ENCODE measurements at places on chromosomes 1 and 21.

DNA sequence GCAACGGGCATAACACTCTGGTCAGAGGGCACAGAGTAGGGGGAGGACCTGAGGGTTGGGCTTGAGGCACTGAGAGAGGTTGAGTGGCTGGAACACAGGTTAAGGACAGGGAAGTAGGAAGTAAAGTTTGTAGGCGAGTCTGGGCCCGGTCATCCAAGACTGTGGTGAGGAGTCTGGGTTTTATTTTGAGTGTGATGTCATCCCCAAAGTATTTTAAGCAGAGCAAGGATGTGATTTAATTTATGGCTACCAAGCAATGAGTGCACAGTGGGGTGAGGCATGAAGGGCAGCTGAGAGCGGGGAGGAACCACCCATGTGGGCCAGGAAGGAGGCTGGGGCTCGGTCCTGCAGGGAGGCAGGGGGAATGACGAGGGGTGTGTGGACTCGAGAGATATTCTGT, 11.2 kb upstream of the VWA5B1 start:
- no peak for DNase-seq

DNA sequence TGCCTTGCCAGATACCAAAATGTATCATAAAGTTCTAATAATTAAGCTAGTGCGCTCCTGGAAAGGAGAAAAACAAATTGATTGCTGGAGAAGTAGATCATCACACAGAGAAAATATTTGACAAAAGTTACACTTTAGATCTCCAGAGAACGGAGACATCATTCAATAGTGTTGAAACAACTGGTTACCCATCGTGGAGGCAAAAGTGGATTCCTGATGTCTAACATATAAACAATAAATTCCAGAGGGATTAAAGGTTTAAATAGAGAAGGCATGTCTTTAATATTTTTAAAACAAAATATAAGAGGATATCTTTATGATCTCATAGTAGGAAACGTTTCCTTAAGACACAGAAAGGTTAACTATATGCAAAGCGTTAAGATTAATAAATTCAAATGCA, 41.0 kb downstream of the NRIP1 start:
- no peak for DNase-seq

DNA sequence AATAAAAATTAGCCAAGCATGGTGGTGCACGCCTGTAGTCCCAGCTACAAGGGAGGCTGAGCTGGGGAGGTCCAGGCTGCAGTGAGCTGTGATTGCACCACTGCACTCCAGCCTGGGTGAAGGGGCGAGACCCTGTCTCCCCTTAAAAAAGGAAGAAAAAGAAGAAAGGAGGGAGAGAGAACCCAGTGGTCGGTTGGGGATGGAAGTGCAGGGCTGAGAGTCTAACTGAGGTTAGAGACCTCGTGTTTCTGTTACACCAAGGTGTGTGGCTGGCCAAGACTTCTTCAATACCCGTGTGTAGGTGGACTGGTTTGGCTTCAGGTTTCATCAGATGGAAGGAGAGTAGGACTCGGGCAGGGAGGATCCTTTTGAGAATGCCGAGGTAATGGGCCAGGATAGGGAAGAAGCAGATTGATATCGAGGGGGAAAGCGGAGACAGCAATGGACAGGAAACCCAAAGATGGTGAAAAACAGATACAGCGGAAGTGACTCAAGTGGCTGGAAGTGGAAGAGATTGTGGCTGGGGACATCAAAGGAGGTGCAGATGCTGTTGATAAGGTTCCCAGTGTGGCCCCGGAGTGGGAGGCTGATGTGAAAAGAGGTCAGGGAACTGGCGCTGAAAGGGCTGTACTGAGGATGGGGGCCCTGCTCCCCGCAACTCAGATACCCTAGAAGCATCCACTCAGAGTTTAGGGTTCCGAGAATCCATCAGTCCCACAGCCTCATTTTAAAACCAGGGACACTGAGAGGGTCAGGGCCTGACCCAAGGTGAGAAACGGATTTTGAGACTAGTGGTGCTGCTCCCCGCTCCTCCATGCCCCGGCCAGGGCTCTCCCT, 681 bp upstream of the UBXN10 start:
- DNase-seq = no peak

- no peak for DNase-seq
These were observed 82.0 kb upstream of the GCLM start for GRCh38 chr1:93991271-93991670.

- no peak for DNase-seq
These were observed 29.9 kb downstream of the TP53BP2 start for GRCh38 chr1:223815865-223816264.

- DNase-seq = no peak
These were observed 6.1 kb downstream of the PLPP3 start for GRCh38 chr1:56573311-56573710.

- no peak for DNase-seq
These were observed 27.7 kb upstream of the AJAP1 start for GRCh38 chr1:4626560-4627319.

- DNase-seq = no peak
These were observed 7.7 kb downstream of the ARHGEF2 start for GRCh38 chr1:155970531-155971167.

DNA sequence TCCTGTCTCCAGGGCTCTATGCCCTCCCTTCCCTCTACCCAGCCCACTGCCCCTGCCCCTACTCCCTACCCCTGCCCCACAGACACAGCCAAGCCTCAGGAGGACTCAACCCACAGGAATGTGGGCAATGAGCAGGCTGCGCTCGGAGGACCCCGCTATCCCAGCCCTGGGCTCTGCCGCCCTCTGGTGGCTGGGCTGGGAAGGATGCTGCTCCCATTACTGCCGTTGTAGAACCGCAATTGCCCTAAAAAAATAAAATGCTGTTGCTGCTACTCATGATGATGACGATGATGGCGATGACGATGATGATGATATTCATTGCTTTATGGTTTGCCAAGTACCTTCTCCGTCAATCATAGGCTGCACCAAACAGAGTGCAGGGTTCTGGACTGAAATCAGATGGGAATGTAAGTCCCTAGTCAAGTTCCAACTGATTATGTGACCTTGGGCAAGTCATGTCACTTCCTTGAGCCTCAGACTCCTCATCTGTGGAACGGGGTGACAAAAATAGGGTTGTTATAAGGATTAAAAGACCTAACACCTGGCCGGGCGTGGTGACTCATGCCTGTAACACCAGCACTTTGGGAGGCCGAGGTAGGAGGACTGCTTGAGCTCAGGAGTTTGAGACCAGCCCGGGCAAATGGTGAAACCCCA, 24.6 kb downstream of the ARHGEF19 start:
- no peak for DNase-seq

DNA sequence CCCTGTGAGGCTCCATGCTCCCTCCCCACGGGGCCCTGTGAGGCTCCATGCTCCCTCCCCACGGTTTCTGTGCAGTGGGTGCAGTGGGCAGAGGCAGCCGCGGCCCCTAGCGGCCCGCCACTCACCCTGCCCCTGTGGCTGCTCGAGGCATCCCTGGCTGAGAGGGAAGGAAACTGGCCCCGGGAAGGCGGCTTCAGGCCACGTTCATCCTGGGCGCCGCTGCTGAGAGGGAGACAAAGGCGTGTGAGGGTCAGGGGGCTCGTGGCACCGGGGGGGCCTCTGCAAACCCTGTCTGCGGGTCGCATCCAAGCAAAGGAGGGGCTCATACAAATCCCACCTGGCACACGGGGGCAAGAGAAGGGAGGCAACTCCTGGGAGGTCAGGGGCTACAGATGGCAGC, 8.5 kb downstream of the CFAP410 start:
- no peak for DNase-seq

DNA sequence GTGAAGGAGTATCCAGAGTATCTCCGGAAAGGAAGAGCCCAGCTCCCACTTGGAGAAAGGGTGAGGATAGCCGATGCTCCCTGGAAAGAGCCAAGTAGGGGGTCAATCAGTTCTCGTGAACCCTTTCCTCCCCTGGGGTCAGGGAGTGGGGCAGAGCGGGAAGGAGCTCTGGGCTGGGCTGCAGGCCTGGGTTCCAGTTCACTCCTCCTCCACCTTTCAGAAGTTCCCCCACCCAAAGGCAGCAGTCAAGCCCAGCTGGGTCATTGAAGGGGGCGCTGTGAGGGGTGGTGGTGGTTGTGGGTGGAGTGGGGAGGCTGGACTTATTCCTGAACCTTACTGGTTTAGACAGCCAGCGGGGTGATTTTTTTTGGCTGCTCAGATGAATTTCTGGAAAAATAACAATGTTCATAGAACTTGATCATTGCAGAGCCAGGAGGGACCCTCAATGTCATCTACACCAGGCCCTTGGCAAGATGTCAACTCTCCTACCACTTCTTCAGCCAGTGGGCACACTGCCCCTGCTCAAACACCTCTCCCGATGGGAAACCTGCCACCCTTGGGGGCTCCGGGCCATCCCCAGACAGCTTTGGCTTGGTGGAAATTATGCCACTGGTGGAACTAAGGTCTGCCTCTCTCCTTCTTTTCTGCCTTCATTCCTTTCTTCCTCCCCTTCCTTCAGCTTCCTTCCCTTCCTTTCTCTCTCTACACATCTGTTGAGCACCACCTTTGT, 235.8 kb downstream of the TRABD2B start:
- no peak for DNase-seq

- DNase-seq = no peak
These were observed 67.6 kb downstream of the POFUT2 start for GRCh38 chr21:45220071-45220481.

- peak; percentile 70 for DNase-seq
These were observed 10.4 kb downstream of the DCAF8 start for GRCh38 chr1:160251687-160252526.

DNA sequence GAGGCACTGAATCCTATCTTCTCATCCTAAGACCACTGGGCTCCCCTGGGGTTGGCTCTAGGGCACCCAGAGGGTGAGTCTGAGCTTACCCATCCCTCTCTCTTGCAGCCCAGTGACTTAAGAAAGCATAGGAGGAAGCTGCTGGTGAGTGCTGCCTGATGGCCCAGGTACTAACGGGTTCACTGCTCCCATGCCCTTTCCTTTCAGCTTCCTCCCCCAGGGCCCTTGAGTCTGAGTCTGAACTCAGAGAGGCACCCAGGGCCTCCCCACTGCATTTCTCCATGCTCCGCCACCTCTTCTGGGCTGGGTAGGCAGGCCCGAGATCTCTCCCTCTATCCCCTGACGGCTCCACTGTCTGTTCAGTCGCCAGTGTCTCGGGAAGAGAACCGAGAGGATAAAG, 29.7 kb downstream of the PPFIA4 start:
- no peak for DNase-seq

DNA sequence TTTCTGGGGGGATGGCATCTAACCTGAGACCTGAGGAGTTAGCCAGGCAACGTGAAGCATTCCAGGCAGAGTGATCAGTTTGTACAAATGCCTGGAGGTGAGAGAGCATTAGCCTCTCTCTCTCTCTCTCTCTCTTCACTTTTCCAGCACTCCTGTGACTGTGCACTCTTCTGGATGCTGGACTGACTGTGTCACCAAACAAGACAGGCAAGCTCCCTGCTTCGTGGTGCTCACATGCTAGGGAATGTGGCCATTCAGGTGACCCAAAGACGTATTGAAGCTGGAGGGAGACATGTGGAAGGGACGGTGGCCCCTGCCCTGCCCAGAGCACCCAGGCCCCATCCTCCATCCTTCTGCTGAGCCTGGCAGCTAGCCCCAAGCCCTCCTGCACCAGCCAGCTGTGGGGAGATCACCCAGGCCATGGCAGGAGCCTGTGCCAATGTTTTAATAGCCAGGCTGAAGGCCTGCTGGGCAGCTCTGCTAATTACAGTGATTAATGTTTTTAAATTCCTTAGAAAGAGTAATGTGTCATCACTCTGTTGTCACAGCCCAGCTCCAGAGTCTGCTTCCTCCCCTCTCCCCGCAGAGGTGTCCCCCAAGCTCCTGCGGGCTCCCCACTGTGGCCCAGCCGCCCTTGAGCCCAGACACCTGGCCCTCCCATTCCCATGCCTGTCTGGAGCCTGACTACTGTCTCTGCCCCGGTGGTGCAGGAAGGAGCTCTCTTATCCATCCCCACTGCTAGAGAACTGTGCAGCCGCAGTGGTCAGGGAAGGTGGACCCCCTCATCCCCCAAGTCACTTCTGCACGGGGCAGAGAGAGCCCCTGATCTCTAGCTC, 48.9 kb downstream of the UBIAD1 start:
- DNase-seq = no peak

GRCh38 chr1:38433084-38433722, 386.6 kb upstream of the POU3F1 start:
- DNase-seq = no peak

DNA sequence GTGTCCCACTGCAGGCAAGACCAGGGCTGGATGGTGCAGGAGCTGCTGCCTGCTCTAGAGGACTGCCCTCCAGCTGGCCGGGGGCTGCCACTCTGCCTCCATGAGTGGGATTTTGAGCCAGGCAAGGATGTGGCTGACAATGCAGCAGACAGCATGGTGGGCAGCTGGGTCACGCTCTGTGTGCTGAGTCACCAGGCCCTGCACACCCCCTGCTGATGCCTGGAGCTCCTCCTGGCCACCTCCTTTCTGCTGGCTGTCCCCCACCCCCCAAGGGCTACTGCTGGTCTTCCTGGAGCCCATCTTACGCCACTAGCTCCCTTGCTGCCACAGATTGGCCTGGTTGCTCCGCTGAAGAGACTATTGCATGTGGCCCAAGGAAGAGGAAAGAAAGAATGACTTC, 3.9 kb upstream of the ZSCAN20 start:
- no peak for DNase-seq

DNA sequence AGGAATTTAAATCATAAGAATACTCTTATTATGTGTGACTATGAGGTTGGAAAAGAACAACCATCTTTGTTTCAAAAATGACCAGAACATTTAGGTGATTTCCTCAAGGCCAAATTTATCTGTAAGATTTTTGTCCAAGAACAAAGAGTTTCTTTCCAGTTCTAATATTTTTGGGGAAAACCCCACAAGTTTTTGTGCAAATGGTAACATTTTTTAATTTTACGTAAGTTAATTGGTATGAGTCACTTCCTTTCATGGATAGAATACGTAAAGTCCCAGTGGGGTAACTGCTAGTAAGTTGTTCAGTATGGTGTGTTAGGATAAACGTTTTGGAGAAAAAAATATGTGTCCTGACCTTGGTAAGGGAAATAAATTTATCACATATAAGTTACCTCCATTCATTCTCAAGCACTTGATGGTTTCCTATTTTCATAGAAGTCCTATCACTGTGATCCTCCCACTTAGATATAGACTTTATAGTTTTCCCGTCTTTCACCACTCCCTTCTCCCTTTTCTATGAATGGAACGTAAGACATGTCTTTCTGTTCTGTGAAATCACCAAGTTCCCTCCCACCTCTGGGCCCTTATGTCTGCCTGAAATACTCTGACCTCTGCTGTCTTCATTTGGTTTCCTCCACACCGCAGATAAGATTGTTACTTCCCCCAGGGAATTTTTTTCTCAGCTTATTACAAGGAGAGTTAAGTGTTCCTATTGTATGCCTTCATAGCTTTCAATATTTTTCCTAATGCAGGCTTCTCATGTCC, 34.9 kb upstream of the TSNAX start:
- DNase-seq = no peak

- peak; percentile 8 for DNase-seq
These were observed 1409.0 kb downstream of the PLA2G4A start for GRCh38 chr1:188237573-188238348.

GRCh38 chr1:30088594-30088993, 634.8 kb downstream of the MATN1 start:
- DNase-seq = no peak
